ENCODE measurements at places on chromosomes 2 and 18.
A peak's percentile ranks its signal among the peaks of the same experiment; 100 is the strongest.

- DNase-seq = no peak
These were observed 73.8 kb downstream of the APOB start for GRCh38 chr2:20970068-20970467.

DNA sequence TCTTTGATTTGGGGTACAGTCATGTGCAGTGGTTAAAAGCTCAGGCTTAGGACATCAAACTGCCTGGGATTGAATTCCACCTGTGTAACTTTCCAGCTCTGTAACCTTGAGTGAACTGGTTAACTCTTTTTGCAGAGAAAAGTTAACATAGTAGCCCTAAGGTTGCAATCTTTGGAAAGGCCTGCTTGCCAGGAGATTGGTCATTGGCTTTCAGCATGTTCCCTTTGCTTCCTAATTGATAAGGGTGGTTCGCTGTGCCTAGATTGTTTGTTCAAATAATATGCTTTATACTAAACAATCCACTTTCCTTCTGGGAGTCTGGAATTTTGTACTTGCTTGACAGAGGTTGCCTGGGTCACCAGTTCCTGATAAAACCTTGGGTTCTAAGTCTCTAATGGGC is 86.8 kb downstream of the PIK3C3 start:
- no peak for DNase-seq

- DNase-seq = no peak
These were observed 37.5 kb upstream of the ACSL3 start for GRCh38 chr2:222823183-222823930.

DNA sequence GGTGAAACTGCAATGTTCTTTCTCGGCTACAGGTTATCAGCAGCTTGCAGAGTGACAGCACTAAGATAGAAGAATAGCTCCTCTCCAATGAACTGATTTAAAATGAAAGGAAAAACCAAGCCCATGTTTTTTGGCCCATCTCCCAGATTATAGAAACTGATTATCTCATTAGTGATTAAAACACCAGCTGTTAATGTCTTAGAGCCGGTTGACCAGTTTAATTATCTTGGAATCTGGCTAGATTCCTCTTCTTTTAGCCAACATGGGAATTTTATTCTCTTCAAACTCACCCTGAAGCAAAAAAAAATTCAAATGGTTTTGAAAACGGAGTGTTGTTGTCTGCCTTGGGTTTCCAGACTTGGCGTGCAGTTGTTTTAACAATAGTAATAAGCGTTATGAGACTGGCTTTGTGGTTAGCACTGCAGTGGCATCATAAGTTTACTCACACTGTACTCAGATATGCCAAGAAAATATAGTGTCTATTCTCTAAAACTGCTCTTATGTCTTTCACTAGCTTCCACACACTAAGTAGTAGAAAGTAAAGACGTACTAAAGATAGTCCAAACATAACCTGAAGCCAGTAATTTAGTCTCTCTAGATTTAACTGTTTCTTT is 665.3 kb downstream of the STK39 start:
- no peak for DNase-seq

DNA sequence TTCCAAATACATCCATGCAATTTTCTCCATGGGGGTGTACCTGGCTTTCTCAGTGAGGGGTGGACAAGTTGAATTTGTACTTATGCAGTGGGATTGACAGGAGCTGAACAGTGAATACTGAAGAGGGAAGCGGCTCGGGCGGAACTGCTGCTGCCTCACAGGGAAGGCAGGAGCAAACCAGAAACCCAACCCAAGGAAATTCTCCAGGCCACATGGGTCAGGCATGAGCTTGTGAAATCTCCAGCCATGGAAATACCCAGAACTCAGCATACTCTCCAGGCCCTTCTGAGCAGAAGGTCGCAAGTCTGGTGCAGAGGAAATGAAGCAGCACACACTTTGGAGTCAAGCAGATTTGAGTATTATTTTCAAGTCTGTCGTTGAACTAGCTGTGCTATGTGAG is 26.5 kb upstream of the INO80C start:
- no peak for DNase-seq

GRCh38 chr2:121297217-121297830 is 12.3 kb upstream of the TFCP2L1 start:
- peak; percentile 86 for DNase-seq

DNA sequence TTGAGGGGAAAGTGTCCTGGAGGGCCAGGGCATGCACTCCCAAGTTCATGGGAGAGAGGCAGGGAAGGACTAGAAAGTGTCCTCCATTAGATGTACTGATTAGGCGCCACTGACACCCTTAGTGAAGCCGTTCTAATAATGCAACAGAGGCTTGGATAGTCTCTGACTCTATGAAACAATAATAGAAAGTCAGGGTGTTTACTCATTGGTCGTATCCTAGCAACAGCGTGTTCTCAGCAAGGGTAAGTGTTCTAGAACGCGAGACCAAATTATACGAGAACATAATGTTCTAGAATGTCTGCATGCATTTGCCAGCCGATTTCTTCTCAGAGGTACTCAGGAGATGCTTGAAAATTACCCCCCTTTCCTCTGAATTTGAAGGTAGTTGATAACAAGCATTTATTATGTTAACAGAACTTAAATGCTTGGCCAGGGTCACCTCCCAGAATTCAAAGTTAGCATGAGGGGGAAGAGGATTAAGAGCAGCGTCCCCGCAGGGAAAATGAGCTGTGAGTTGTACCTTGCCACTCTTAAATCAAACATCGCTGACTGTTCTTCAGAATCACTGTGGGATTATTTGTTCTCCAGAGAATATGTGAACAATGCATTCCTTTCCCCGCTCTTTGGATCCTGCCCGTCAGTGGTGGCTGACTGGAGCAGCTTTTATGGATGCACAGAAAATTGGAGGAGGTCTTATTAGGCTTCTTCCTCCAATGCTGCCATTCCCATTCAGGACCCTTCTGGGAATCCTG is 33.7 kb upstream of the PDIA6 start:
- no peak for DNase-seq

- DNase-seq = no peak
These were observed 3.2 kb downstream of the TSHZ1 start for GRCh38 chr18:75213611-75214331.

DNA sequence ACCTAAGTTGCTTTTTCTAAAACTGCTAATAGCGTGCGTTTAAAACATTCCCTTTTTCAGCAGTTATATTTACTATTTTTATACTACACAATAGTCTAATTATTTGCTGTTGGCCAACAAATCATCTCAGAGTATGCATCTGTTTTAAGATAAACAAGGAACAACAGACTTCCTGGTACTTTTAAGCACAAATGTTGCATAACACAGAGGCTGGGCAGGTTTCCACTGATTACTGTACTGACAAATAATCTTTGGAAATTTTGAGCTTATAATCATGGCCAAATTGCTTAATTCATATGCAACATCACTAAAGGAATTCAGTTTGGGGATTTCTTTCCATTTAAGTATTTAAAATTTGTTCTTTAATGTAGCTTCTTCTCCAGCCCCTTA is 737.4 kb upstream of the SALL3 start:
- no peak for DNase-seq

DNA sequence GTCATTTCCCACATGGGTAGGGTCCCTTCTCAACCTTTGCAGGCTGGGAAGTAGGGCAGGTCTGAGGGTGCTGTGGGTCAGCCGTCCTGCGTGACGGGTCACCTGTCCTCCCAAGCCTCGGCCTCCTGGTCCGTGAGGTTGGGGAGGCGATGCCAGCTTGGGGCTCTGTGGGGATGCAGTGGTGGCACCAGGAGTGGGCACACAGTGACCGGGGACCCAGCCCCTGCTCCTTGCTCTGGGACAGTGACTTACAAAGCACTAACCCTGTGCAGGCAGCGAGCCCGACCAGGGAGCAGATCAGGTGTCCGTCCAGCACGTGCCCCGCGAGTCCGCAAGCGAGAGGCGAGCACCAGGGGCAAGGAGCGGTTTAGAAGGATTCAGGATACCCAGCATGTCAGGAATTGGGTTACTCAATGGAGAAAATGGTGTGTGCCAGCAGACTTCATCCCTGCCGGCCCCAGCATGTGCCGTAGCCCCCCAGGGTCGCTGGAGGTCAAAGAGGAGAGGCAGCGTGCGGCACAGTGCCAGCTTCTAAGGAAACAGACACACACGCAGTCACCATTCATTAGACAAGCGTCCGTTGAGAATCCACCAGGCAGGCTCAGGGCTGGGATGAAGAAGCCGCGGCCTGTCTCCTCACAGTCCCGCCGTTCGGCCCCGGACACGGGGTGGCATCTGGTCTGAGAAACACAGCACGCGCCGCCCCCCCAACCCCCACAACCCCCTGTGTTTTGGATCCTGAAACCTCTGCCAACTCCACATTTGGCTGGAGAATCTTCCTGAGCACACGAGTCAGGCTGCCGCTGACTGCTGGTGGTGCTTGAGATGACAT is 11.7 kb downstream of the COLEC11 start:
- no peak for DNase-seq

GRCh38 chr2:45904946-45905631 is 253.6 kb downstream of the PRKCE start:
- DNase-seq = no peak

DNA sequence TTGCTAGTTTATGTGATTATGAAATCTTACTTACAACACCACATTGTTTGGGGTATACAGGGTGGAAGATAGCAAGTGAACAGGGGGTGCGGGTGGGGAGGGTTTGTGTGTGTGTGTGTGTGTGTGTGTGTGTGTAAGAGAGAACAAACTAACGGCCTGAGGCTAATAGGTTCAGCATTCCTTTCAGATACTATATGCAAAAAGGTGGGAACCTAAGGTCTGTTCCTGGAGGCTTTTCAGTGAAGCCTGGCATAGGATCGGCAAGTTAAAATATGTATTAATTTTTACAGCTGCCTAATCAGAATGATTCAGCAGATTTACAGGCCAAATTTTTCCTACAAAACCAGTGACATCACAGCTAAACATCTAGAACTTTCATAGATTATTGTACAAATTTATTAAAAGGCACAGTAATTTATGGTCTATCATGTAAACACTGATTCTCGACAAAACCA is 7.6 kb upstream of the SPDYA start:
- no peak for DNase-seq

DNA sequence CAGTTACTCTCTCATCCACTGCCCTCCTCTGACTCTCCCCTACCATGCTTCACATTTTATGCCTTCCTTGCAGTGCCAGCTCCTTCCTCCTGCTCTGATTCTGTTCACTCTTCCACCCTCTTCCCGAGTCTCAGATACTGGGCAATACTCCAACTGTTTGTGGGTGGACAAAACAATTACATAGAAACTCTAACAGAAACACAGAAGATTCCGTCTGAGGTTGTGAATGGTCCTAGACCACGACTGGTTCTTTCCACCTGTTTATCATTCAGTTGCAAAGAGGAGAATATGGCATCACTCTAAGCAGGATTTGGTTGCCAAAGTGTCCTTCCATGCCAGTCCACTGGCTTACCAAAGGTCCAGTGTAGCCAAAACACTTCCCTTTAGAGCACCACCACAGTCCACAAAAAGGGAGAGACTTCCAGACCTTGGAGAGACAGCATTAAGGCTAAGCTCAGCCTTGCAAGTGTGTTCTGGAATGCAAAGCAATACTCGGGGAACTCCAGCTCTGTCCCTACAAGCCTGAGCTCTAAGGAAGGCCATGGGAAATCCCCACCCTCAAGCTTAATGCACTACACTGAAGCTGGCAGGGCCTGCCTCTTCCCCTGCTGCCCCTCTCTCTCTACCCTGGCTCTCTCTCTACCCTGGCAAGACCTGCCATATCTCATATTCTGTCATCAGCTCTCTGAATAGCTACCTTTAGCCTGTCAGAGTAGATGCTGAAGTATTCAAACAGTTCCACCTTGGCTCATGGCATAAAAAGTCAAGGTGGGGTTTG is 33.6 kb upstream of the RND3 start:
- no peak for DNase-seq

GRCh38 chr18:48408111-48408726 is 964 bp downstream of the ZBTB7C start:
- no peak for DNase-seq

DNA sequence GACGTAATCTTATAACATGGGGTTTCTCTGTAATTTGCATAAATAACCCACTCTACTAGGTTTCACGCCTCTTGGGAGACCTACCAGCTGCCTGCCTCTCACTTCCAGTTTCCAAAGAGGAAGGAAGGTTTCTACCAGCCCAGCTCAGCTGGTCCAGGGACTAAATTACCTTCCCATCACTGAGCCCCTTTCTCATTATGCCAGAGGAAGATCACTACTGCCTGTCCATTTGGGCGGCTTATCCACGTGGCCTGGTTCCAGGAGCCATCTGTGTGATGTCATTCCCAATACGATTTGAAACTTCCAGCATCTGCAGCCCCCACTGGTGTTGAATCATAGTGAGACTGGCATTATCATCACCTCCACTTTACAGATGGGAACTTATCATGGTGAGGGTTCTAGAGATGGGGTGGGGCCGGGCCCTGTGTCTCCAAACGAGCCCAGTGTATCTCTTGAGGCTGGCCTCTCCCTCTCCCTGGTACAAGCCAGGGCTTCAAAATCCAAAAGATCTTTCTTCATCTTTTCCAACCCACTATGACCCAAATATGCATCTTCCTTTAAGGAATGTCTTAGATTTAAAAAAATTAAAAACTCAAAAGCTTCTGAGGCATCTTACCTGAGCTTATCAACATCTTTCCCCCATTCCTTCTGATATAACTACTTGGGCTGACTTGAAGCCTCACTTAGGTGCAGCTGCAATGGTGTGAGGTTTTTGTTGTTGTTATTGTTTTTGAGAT is 140.8 kb downstream of the DDX1 start:
- no peak for DNase-seq

- DNase-seq = no peak
These were observed 37.9 kb upstream of the RPL31 start for GRCh38 chr2:100964222-100964621.

DNA sequence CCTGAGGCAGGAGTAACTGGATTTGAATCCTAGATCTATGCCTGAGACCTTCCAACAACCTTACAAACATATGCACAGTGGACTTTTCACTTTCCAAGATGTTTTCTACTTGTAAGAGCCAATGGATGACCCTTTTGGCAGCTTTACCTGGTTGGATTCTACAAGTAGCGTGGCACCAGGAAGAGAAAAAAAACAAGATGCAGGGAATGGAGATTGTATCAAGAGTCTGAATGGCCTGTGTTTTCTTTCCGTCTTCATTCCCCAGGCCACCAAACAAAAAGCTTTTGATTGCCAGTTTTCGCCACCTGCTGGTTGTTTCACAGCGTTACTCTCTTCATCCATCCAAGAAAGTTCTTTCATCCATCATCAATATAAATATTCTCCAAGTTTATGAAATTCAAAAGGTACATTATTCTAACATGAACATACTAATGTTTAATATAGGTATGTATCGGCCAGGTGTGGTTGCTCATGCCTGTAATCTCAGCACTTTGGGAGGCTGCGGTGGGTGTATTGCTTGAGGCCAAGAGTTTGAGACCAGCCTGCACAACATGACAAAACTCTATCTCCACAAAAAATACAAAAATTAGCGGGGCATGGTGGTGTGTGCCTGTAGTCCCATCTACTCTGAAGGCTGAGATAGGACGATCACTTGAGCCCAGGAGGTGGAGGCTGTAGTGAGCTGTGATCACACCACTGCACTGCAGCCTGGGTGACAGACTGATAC is 3.5 kb upstream of the BCL2 start:
- DNase-seq = peak; percentile 34

- peak; percentile 14 for DNase-seq
These were observed 33.0 kb upstream of the CCDC195 start for GRCh38 chr2:224749136-224749535.

GRCh38 chr2:161136696-161137324 is 23.4 kb upstream of the TANK start:
- DNase-seq = no peak
